ENCODE measurements at places on chromosomes 12 and 14. TPM values are rescaled to one million over a fixed set of nuclear protein-coding genes. Genes with fewer than 3 reads are reported as not detected.

The CLSTN3 gene
- 132 TPM for total RNA-seq

DNA sequence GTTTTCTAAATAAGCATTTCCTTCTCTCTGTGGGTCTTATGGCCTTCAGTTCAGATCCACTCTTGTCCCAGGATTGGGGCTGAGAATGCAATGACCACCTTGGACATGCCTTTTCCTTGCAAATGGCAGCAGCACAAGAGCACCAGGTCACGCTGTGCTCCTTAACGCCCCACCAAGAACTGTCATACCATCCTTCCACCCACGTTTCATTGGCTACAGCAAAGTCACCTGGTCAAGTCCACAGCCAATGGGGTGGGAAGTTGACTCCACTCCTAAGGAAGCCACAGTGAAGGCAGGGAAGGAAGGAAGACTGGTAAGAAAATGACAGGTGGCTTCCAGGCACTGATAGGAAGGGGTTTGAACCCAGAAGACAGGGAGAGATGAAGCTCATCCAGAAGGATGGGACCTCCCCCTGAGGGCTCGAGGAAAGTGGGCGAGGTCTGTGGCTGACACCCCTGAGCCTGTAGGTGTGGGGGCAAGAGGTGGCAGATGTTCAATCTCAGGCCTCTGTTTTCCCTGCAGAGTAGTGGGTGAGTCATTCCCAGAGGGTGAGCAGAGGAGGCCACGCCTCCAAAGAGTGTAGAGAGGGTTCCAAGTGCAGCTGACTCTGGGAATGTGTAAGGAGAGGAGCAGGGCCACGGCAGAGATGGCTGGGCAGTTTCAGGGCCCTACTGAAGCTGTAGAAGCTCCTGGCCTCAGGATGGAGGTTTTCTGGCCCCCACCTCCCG, 113.5 kb upstream of the VRK1 start:
- no peak overlapping the region for H3K4me3 ChIP-seq
- no peaks in the 10 kb centered on the region for H3K4me1 ChIP-seq
- H3K36me3 ChIP-seq = no peaks in the 10 kb centered on the region
- no peaks in the 10 kb centered on the region for H3K27me3 ChIP-seq
- no peak overlapping the region for H3K27ac ChIP-seq

The KRT85 gene
- not detected for total RNA-seq

The PTHLH gene
- total RNA-seq = not detected
